ENCODE measurements at places on chromosomes 11 and 22. TPM values are rescaled to one million over a fixed set of nuclear protein-coding genes. Genes with fewer than 3 reads are reported as not detected.

The OR52N4 gene
- total RNA-seq: not detected

The DGCR8 gene
- total RNA-seq: 36.0 TPM

The SLC6A5 gene
- total RNA-seq: not detected

The DRAP1 gene
- total RNA-seq: 108 TPM

The SYCE3 gene
- total RNA-seq: not detected

The INS gene
- total RNA-seq: not detected

The GAL gene
- 2.9 TPM for total RNA-seq

The TPBGL gene
- not detected for total RNA-seq

The MOGAT2 gene
- total RNA-seq: not detected

The SMIM38 gene
- 0.33 TPM for total RNA-seq

The TMPRSS6 gene
- not detected for total RNA-seq

The SERHL2 gene
- 1.6 TPM for total RNA-seq

The DRD4 gene
- not detected for total RNA-seq

The FOLH1 gene
- 0.33 TPM for total RNA-seq

The SAA1 gene
- total RNA-seq: not detected

The OR51G1 gene
- total RNA-seq: not detected

The PHLDA2 gene
- total RNA-seq: 8.8 TPM

The MAPK8IP2 gene
- 0.33 TPM for total RNA-seq

The ANO3 gene
- total RNA-seq: not detected

The MS4A4E gene
- total RNA-seq: not detected

The POU2AF2 gene
- total RNA-seq: not detected

The PAMR1 gene
- 1.6 TPM for total RNA-seq

The MGAT3 gene
- total RNA-seq: not detected

The GPR83 gene
- total RNA-seq: not detected

The KDM4F gene
- total RNA-seq: not detected

The NRIP3 gene
- total RNA-seq: 10.3 TPM
